Lung microvascular endothelial cell (primary cell): ENCODE measurements at places on chromosomes 16 and 17.

GRCh38 chr17:50855708-50856330, 10.3 kb downstream of the TOB1 start:
- no peak for DNase-seq

DNA sequence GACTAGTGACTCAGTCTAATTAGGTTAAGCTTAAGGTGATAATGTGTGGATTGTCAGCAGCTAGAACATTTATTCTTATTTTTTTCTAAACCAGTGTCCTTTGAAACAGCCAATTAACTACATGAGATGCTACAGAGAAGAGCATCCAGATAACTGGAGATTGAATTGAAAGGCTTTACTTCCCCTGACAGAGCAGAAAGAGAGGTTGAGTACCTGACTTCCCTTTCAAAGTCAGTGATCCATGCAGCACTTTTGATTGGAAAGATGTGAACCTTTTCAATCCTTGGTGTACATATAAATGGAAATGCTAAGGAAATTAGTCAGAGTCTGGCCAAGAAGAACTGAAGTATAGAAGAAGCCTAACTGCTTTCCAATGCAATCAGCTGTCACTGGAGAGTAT, 653.8 kb downstream of the CDH8 start:
- no peak for DNase-seq

DNA sequence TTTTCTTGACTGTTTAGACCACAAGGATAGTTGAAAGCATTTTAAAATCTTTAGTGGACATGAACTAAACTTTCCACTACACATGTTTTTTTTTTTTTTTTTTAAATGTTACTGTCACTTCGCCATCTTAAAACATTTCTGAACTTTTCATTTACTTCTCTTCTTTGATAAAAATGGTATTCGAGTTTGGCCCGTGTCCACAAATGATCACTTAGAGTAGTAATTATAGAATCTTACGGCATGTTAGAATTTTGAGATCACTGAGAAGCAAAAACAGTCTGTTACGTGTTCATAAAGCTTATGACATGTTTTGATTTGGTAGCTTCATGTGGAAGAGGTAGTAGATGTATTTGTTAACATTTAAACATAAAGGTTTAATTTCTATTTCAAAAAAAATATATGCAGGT, 1.1 kb downstream of the NSRP1 start:
- DNase-seq, result peak; percentile 12

DNA sequence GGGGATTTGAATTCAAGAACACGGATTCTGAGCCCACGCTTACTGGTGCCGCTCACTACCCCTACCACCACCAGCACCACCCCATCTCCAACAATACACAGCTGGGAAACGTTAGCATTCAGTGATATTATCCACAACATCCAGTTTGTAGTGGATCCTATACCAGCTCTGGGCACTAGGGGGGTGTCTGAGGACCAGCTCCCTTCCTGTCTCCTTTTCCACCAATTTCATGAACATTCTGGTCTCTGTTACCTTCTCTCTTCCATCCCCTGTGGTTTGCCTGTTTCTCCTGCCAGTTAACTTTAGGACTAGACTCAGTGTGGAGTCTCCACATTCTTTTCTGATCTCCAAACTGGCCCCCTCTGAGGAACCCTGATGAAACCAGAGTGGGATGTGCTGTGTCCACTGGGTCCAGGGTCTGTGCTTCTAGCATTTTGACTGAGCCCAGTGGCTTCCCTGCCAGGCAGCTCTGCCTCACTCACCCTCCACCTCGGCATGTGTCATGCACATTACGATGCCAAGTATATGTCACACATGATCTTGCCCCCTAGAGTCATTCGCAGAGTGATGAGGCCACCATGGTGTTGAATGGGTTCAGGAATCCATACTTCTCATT, 187.0 kb upstream of the CDH13 start:
- DNase-seq, result peak; percentile 6

GRCh38 chr16:72042157-72042660, 12.1 kb upstream of the HP start:
- peak; percentile 39 for DNase-seq

DNA sequence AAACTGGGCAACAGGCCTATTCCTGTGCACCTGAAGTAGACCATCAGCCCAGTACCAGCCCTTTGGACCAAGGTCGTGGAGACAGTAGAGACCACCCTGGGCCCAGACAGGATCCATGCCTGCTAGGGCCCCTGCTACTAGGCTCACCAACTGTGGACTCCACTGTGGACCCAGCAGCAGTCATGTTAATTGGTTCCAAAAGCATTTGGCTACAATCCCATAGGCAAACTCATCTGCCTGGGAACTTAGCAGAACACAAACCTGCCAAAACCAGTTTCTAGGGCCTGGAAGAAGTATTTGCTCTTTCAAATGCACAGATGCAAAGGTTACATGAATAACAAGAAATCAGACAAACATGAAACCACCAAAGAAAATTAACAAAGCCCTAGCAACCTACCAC, 53.1 kb downstream of the ACSM2A start:
- DNase-seq, result no peak
